ENCODE measurements at places on chromosomes 12 and 14. TPM values are rescaled to one million over a fixed set of nuclear protein-coding genes. Genes with fewer than 3 reads are reported as not detected.

GRCh38 chr14:23294734-23295561 lies 7.7 kb downstream of the PPP1R3E start:
- no peak overlapping the region for H3K4me3 ChIP-seq
- H3K27ac ChIP-seq = no peak overlapping the region
- peaks cover 5% of the 10 kb centered on the region for H3K4me1 ChIP-seq
- H3K36me3 ChIP-seq = no peaks in the 10 kb centered on the region
- H3K27me3 ChIP-seq = peaks cover 8% of the 10 kb centered on the region
- no peak for DNase-seq

GRCh38 chr14:55450124-55450523 lies 9.7 kb upstream of the TBPL2 start:
- no peak overlapping the region for H3K27ac ChIP-seq
- H3K4me3 ChIP-seq = no peak overlapping the region
- H3K4me1 ChIP-seq = peaks cover 47% of the 10 kb centered on the region
- H3K36me3 ChIP-seq = no peaks in the 10 kb centered on the region

- no peaks in the 10 kb centered on the region for H3K36me3 ChIP-seq
- no peaks in the 10 kb centered on the region for H3K4me1 ChIP-seq
- no peak within 1 kb of the TSS for H3K4me3 ChIP-seq
- no peak within 1 kb of the TSS for H3K27ac ChIP-seq
- no peaks in the 10 kb centered on the region for H3K27me3 ChIP-seq
- no peak for DNase-seq
Observed at GRCh38 chr12:7503686-7504415, at the start of gene CD163. Gene CD163, minus strand, starts transcription at chr12:7503777. Its CDS starts 87 bp downstream, at chr12:7503690.

- no peaks in the 10 kb centered on the region for H3K4me1 ChIP-seq
- DNase-seq = no peak
- H3K27me3 ChIP-seq = no peaks in the 10 kb centered on the region
- no peak overlapping the region for H3K4me3 ChIP-seq
- no peaks in the 10 kb centered on the region for H3K36me3 ChIP-seq
Observed at GRCh38 chr12:92436856-92437255, 265.9 kb upstream of the PLEKHG7 start.

DNA sequence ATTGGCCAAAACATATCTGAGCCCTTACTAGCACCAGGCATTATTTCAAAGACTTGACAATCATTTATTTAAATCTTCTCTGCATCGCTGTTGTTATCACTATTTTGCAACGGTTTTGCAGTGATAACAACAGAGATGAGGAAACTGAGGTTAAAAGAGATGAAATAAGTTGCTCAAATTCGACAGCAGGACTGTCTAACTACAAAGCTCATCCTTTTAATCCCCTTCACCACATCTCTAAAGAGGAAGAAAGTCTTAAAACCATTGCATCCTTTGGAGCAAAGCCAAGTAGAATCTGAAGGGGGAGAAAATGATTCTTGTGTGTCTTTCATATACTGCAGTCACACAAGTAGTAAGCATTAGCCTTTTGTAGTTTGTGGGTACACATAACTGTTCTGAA lies 14.8 kb upstream of the ETNK1 start:
- no peaks in the 10 kb centered on the region for H3K27me3 ChIP-seq
- no peaks in the 10 kb centered on the region for H3K36me3 ChIP-seq
- no peaks in the 10 kb centered on the region for H3K4me1 ChIP-seq
- no peak overlapping the region for H3K4me3 ChIP-seq

Gene BHLHE41
- total RNA-seq = 4.3 TPM

Gene CLEC4D
- not detected for total RNA-seq

Gene CISTR
- total RNA-seq = not detected

All from astrocyte (in vitro differentiated cells and primary cell).